B cell (primary cell): ENCODE measurements at places on chromosomes 5 and 9. TPM values are rescaled to one million over a fixed set of nuclear protein-coding genes. Genes with fewer than 3 reads are reported as not detected.

Gene SPATA31C1
- polyA plus RNA-seq = not detected in 2 replicates

DNA sequence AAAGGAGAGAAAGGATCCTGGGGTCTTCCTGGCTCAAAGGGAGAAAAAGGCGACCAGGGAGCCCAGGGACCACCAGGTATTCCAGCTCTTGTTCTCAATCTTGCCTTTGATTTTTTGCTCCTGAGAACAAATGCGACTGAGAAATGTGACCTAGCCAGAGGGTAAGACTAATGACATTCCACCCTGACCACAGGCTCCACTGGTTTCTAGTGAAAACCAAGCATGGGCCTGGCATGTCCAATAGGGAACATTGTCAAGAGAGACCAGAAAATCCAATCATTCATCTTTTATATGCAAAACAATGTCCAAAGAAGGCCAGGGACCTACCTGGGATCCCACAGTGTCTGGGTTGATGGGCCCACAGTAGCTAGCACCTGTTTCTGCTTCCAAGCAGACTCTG is 50.3 kb upstream of the TGFBR1 start:
- H3K36me3 ChIP-seq = no peaks in the 10 kb centered on the region
- no peak overlapping the region for H3K27ac ChIP-seq
- DNase-seq = no peak
- H3K4me1 ChIP-seq = peaks cover 57% of the 10 kb centered on the region
- no peak overlapping the region for H3K4me3 ChIP-seq

Gene FREM1
- not detected in 2 replicates for polyA plus RNA-seq

- DNase-seq = no peak
- no peak overlapping the region for H3K4me3 ChIP-seq
- no peak overlapping the region for H3K27ac ChIP-seq
- peaks cover 12% of the 10 kb centered on the region for H3K27me3 ChIP-seq
- H3K4me1 ChIP-seq = no peaks in the 10 kb centered on the region
Measured at GRCh38 chr9:130927995-130928900, 10.8 kb downstream of the FIBCD1 start.
